Right cardiac atrium (tissue), 5 donors: ENCODE measurements at places on chromosomes 7 and 10. TPM values are rescaled to one million over a fixed set of nuclear protein-coding genes. Genes with fewer than 3 reads are reported as not detected.

DNA sequence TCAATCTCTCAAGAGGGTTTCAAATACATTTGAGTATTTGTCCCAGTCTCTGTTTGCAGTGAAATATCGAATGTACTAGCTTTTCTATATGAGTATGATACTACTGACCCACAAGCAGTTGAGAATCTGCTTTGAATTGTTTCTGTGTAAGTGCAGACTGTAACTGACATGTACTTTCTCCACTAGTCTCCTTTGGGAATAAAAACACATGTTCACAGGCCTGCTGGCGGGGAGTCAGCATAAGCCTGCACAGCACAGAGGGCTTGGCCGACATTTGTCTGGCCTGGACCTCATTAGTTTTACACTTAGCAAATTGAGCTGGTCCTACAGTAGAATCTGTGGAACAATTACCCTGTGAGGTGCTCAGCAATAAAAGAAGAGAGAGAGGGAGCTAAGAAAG lies 72.6 kb downstream of the ITGB8 start:
- peak; percentile 91 for DNase-seq

ERVW-1 gene
- not detected for total RNA-seq

HOXA1 gene
- total RNA-seq, result not detected

DNA sequence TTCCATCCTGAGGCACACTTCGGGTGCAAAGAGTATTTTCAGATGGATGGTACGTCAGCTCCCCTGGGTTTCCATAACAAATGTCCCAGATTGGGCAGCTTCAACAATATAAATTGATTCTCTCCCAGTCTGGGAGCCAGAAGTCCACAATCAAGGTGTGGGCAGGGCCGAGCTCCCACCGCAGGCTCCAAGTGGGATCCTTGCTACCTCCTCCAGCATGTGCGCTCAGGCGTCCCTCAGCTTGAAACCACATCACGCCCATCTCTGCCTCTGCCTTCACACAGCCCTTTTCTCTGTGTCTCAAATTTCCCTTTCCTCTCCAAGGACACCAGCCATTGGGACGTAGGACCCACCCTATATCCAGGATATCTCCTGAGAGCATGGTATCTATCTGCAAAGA lies 153.5 kb downstream of the DIP2C start:
- no peak for DNase-seq

DNA sequence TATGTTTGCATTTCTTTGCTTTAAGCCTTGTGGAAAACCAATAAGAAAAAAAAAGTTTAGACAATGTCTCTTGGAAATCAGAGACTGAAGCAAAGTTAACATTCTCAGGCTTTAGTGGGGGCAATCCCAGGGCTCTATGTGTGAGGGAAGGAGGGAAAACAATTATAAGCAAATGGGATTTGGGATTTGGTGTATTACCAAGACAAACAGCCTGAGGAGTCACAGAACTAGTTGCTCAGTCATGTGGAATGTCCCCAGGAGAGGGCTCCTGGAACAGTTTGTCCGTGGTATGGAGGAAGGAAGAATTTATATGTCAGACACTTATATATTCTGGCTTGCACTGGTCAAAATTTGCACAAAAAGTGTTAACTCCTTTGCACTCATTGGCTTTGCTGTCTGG lies 562.9 kb upstream of the TPK1 start:
- DNase-seq, result peak; percentile 58

CASP2 gene
- 10.1 TPM for total RNA-seq

CRHR2 gene
- 0.46 TPM for total RNA-seq

DNA sequence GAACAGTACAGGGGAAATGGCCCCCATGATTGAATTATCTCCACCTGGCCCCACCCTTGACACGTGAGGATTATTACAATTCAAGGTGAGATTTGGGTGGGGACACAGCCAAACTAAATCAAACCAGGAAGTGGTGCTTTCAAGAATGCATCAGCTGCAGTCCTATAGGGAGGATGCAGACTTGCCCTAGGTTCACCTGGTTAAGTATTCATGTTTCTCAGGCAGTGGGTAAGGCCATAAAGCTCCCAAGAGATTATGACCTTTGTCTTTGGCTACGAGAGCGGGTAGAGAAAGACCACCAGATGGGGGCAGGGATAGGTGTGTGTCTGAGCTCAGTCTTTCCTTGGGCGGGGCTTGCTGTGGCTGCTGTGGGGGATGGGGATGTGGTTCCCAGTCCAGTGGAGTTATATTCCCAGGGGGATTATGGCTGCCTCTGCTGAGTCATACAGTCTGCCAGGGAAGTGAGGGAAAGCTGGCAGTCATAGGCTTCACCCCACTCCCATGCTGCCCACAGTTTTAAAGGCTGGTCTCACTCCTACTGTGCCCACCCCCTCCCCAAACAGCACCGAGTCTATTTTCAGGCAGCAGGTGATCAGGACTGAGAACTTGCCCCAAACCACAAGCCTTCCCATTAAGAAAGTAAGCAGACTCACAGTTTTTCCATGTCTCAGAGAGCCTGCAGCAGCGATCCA lies 8.4 kb upstream of the R3HCC1L start:
- DNase-seq, result no peak

GPR26 gene
- total RNA-seq, result not detected

SH2D4B gene
- not detected for total RNA-seq

GRCh38 chr7:95933618-95934017 lies 161.3 kb downstream of the DYNC1I1 start:
- no peak for DNase-seq

TSPAN15 gene
- total RNA-seq, result 6.9 TPM

GRCh38 chr10:67011981-67012380 lies 86.1 kb downstream of the LRRTM3 start:
- no peak for DNase-seq

DNA sequence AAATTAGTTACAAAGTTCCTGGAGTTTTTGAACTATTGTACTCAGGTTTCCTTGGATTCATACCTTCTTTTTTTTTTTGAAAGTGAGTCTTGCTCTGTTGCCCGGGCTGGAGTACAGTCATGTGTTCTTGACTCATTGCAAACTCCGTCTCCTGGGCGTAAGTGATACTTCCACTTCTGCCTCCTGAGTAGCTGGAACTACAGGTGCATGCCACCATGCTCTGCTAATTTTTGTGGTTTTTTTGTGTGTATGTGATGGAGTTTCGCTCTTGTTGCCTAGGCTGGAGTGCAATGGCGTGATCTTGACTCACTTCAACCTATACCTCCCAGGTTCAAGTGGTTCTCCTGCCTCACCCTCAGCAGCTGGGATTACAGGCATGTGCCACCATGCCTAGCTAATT lies 22.3 kb downstream of the MCM10 start:
- no peak for DNase-seq
